ENCODE measurements at places on chromosomes 4 and X. TPM values are rescaled to one million over a fixed set of nuclear protein-coding genes. Genes with fewer than 3 reads are reported as not detected.

DNA sequence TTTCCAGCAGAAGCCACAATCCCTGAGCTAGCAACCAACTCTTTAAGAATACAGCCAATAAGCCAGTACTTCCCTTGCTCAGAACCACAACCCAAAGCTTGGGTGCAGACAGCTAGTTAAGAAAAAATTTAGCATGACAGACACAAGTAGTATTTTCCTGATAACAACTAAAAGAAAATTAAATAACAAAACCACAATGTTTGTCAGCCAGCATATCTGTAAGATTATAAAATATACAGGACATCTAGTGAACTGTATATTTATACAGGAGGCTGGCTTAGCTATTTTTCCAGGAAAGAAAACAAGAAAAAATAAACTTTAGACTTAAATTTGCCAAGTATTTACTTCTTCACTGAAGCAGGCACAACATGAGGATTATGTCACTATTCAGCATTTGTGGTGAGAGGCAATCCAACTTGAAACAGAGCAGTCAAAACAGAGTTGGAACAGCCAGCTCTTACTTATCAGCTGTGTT, 6.6 kb downstream of the PF4V1 start:
- peak; percentile 43 for DNase-seq

The TMPRSS11B gene
- polyA plus RNA-seq: 0.09 TPM

The TIGD4 gene
- polyA plus RNA-seq: 1.5 TPM

- DNase-seq: peak; percentile 18
Measured at GRCh38 chrX:119826399-119826959, 26.3 kb downstream of the UPF3B start.

- no peak for DNase-seq
Measured at GRCh38 chr4:14787894-14788293, 214.4 kb upstream of the CPEB2 start.

DNA sequence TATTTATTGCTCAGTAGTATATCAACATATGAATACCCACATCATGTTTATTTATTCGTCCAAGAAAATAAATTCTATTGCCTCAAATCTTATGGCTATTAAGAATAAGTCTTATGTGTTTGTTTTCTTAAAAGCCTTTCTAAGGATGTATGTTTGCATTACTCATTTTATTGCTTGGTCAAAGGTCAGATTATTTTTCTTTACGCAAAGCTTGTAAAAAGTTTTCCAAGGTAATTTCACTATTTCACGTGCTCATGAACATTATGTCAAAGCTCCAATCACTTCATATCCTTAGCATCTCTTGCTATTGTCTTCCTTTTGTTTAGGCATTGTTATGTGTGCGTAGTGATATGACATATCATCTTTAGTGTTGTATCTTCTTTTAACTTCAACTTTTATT, 258.5 kb upstream of the FSTL5 start:
- no peak for DNase-seq

GRCh38 chrX:74259885-74260491, 44.0 kb upstream of the ZCCHC13 start:
- no peak for DNase-seq
